ENCODE measurements at places on chromosomes 16 and 17.

GRCh38 chr17:35163886-35164285 is 16.3 kb downstream of the UNC45B start:
- no peak for DNase-seq

- DNase-seq: no peak
Observed at GRCh38 chr17:50576864-50577263, 16.3 kb downstream of the CACNA1G start.

DNA sequence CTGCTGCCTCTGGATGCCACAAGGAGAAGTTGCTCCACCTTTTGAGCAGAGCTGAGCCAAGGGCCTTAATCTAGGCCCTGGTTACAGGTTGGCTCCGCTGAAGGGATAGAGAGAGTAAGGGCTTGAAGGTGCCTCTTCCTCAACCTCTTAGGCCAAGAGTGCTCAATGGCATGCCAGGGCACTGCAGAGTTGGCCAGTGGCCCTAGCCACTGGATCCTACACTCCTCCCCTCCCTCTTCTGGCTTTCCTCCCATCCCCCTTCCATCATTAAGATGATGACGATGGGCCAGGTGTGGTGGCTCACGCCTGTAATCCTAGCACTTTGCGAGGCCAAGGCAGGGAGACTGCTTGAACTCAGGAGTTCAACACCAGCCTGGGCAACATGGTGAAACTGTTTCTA is 50.5 kb downstream of the MYO18A start:
- DNase-seq: no peak

- DNase-seq: no peak
Observed at GRCh38 chr17:5122586-5123342, 6.9 kb downstream of the USP6 start.

DNA sequence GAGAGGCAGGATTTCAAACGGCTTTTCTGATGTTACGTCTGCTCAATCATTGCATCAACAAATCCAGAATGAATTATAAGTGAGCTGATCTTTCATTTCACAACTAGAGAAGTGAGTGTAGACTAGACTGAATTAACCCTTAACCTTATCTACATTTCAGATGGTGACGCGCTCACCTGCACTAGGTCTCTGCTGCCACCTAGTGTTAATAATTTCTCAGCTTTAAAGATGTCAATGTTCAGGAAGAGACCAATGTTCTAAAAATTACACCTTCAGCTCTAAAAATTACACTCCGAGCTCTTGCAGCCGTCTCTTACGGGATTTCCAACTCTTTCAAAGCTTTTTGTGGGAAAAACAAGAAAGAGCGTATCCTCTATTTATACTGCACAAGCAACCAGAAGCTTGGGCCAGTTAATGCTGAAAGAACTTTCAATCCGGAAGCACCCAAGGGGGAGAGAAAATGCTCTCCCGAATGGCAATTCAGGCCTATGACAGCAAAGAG is 88.2 kb upstream of the FA2H start:
- peak; percentile 26 for DNase-seq

GRCh38 chr17:30824002-30824355 is 513 bp downstream of the CRLF3 start:
- DNase-seq: no peak

GRCh38 chr17:8924595-8924994 is 40.9 kb downstream of the PIK3R5 start:
- DNase-seq: no peak

GRCh38 chr17:76921340-76922036 is 53.3 kb downstream of the MGAT5B start:
- DNase-seq: no peak
